Lung (tissue), 17 donors: ENCODE measurements at places on chromosomes 2 and 18.

- DNase-seq = no peak
Measured at GRCh38 chr2:29601872-29602271, 319.5 kb downstream of the ALK start.

- no peak for DNase-seq
Measured at GRCh38 chr2:11799826-11800225, 53.4 kb downstream of the LPIN1 start.

DNA sequence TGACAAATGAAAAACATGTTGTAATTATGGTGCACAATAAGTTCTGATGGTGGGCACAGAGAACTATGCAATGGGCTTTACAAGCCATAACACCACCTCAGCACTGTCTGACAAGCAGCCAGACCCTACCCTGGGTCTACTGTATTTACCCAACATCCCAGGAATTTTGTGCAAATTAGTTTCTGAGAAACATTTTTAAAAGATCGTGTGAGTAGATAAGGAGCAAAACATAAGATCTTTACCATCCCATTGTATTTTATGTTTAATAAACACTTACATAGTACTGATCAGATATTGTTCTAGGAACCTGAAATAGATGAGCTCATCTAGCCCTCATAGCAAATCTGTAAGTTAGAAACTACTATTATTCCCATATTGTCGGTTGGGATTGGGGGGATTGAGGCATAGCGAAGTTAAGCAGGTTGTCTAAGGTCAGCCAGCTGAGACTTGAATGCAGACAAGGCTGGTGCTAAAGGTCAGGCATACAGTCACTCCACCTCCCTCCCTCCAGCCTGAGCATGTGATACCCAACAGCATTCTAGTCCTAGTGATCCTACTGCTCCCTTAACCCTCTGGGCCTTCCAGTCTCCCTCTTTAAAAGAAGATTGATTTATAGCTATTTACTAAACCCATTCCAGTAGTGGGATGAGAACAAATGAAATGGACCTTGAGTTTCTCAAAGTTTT, 67.4 kb upstream of the STAM2 start:
- no peak for DNase-seq

DNA sequence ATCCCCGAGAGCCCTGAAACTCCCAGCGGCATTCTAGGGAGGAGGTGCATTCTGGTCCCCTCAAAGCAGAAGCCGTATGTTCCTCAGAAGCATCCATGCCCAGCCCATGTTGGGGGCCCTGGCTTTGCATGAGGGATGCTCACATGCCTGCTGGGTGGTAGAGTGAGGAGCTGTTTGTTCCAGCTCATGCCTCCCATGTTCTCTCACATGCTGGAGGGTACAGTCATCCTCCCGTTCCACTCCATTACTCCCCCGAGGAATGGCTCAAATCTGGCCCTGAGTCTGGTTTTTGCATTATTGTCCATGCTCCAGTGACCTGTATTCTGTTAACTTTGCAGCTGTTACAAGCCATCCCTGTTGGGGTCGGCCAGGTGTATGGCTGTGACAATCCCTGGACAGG, 24.1 kb downstream of the SLC14A2 start:
- no peak for DNase-seq

- DNase-seq = peak; percentile 95
Measured at GRCh38 chr2:217510771-217511291, 492.0 kb downstream of the TNS1 start.

DNA sequence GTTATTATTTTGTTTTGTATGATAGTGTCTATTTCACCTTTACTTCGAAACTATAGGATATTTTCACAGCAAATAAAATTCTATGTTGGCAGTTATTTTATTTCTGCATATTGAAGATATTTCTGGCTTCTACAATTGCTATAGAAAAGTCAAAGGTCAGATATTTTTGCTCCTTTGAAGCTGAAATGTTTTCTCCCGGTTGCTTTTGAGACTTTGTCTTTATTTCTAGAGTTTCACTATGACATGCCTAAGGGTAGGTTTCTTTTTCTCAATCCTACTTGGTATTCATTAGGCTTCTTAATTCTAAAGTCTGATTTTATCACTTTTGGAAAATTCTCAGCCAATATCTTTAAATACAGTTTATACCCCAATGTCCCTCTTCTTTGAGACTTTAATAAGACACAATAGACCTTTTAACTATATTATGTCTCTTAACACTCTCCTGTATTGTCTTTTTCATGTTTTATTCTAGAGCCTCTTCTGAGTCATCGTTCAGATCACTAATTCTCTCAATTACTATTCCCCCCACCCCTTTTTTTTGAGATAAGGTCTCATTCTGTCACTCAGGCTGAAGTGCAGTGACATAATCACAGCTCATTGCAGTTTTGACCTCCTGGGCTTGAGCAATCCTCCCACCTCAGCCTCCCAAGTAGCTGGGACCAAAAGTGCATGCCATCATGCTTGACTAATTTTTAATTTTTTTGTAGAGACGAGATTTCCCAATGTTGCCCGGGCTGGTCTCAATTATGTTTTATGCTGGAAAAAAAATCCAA, 50.5 kb downstream of the USP37 start:
- no peak for DNase-seq

GRCh38 chr2:138110453-138111083, 146.3 kb downstream of the HNMT start:
- DNase-seq = no peak

GRCh38 chr2:144099780-144100377, 420.0 kb downstream of the ZEB2 start:
- no peak for DNase-seq
